Stimulated activated CD8-positive, alpha-beta memory T cell treated with anti-CD3 and anti-CD28 coated beads, Interleukin-4, amount 100 ng/mL, for 1 hour (primary cell): ENCODE measurements at places on chromosomes 1 and 21.

DNA sequence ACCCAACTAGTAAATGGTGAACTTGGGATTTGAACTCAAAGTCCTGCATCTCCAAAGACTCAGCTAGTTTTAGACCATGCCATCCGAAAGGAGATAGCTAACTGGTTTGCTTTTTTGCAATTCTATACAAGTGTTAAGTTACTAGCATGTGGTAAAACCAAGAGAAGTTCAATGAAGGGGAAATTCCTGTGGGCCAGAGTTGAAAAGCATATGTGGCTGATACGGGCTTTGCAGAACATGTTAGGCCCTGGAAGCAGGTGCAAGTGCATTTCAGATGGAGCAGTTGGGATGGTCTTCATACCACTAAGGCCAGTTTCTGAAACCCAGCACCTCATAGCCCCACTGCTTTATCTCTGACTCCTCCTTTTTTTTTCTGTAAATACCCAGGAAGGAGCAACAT lies 620.9 kb downstream of the PLPP3 start:
- DNase-seq = no peak

- no peak for DNase-seq
Observed at GRCh38 chr1:46184920-46185658, 8.8 kb upstream of the P3R3URF start.

DNA sequence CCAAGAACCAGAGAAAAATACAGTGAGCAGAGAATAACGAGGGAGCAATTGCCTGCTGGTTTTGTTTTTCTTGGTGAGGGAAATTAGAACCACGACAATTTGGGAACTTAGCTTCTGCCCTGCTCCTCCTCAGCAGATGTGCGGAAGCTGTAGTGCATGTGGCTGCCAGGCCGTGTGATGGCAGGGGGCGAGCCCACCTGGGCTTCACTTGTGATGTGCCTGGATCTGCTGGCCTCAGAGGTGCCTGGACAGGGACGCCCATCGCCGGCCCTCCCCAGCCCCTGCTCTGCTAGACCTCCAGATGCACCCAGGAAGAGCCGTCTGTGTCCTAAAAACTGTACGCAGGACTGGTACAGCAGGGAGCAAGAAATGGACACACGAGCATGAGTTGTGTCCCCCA lies 28.5 kb upstream of the C1orf174 start:
- no peak for DNase-seq

- no peak for DNase-seq
Observed at GRCh38 chr1:167938080-167938636, 1.3 kb upstream of the MPC2 start.

DNA sequence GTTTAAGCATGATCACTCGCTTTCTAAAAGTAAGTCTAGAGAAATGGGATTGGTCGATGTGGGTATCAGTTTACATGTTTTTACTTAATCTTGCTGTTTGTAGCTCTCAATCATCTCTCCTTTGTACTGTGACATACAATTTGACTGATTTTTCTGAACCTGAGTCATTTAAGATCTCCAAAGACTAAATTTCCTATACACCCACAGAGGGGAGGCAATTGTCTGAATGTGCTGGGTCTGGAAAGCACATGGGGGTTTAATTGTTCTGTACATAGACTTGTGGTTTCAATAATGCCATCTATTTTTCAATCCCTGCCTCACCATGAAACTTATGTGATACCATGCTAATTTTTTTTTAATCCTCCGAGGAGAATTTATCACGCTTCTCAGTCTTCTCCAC lies 65.8 kb downstream of the USP25 start:
- DNase-seq = no peak

DNA sequence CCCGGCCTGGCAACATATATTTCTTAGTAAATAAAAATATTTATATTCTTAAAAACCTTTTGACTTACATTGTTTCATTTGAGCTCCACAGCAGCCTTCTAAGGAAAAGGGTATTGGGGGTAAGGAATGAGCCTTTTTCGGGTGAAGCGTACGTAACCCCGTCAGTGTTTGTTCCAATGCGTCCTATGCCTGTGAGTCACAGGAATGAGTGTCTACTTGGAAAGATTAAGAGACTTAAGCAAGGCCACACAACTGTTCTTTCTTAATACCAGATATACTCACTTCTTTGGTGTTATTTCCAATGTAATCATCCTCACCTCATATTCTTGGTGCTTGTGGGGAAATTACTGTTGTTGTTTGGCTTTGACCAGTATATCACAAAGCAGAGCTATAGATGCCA lies 22.7 kb downstream of the WDTC1 start:
- DNase-seq = no peak

DNA sequence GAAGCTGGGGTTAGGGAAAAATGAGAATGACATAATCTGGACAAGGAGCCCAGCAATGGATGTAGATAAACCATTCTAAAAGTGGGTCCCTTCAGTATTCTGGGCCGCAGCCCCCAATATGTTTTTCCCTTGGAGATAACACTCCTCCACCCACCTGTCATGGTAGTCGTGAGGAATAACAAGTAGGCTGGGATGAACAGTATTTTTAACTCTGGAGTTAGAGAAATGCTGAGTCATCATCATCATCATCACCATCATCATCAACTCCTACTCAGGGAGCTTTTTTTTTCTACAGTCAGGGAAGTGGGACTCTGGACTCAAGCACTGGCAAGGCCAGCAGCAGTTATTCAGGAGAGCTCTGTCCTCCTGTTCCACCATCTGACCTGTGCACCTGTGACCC lies 12.8 kb downstream of the CADM3 start:
- DNase-seq = no peak

- no peak for DNase-seq
Observed at GRCh38 chr1:27258598-27258997, 24.2 kb downstream of the WDTC1 start.

DNA sequence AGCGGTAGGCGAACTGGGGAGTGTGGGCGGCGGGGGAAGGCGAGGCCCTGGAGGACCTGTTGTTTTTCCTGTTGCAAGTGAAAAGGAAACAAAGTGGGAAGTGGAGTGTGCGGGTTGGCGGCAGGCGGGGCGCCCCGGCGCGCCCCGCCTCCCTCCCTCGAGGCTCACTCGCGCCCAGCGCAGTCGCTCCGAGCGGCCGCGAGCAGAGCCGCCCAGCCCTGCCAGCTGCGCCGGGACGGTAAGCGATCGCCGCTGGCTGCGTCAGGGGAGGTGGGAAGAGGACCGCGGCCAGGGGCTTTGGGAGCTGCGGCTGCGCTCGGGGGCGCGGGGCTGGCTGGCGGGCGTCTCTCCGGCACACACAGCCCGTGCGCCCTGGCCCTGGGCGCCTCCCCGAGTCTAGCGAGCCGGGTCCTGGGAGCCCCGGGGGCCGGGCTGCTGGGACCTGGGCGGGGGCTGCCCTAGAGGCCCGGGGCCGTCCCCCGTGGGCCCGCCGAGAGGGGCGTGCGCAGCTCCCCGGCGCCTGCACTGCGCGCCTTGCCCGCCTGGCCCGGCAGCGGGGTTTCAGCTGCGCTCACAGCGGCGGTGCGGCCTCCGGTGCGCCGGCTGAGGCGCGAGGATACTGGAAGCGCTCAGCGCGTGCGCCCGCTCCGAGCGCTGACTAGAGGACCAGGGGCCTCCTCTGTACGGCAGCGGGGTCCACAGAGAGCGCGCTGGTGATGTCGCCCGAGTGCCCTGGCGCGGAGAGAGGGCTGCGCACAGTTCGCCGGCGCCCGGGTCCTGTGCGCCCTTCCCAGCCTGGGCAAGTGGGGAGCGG lies at the start of gene PIK3CD:
TSS of gene PIK3CD (plus strand) at position 167 of the 814 bp plus-strand sequence. CDS start 58,725 bp downstream, outside the sequence.
- no peak for DNase-seq

GRCh38 chr1:11134251-11134897 lies 34.7 kb upstream of the EXOSC10 start:
- no peak for DNase-seq
